Left kidney (tissue), 8 donors: ENCODE measurements at places on chromosomes 7 and 10. TPM values are rescaled to one million over a fixed set of nuclear protein-coding genes. Genes with fewer than 3 reads are reported as not detected.
A peak's percentile ranks its signal among the peaks of the same experiment; 100 is the strongest.

Gene ABLIM1
- 132 TPM for polyA plus RNA-seq

DNA sequence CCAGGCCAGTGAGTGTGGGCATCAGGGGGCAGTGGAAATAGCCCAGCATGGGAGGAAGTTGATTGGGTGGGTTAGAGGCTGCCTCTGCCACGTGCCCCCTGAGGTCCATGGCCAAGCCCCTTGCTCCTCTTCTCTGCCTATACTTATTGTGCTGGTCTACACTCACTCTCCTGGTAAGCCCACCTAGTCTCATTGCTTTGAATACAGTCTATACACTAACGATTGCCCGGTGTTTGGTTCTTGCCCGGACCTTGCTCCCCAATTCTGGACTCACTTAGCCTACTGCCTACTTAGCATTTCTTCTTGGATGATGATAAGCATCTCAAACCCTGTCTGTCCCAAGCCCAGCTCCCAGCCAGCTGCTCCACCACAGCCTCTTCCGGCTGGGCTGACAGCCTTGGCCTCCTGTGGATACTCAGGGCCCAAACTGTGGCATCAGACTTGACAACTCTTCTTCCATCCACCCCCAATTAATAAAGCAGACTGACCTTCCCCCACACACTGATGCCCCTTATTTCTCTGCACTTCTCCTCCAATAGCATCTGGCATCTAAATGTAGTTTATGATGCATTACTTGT, 10.1 kb downstream of the LRRC18 start:
- no peak for DNase-seq

- DNase-seq, result peak; percentile 86
Measured at GRCh38 chr7:120857588-120858573, at the start of gene TSPAN12. TSS of gene TSPAN12 (minus strand) at chr7:120858144. CDS start at chr7:120856763, 1,381 bp downstream.

GRCh38 chr10:35306852-35307251, 29.5 kb upstream of the CCNY start:
- DNase-seq, result no peak

DNA sequence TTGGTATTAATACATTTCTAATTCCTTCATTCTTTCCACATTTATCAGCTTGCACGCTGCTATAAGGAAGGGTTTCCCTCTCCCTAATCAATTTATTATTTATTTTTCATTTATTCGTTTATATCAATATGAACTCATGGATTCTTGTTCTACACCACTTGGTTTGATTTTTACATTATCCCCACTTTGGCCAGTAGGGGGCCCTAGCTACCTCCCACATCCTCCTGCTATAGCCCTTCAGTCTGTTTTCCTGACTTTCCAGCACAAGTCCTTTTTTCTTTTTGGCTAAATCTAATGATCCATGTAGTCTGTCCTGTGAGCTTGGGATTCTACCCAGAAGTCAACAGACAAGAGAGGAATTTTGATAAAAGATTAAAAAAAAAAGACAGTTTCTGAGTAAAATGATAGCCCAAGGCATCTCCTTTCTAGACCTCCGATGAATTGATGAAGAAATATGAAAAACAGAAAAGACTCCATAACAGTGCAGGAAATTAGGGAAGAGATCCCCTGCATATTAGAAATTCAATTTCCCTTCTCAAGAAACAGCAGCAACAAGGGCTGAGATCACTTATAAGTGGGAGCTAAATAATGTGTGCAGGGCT, 47.7 kb downstream of the LYZL2 start:
- DNase-seq, result peak; percentile 43

DNA sequence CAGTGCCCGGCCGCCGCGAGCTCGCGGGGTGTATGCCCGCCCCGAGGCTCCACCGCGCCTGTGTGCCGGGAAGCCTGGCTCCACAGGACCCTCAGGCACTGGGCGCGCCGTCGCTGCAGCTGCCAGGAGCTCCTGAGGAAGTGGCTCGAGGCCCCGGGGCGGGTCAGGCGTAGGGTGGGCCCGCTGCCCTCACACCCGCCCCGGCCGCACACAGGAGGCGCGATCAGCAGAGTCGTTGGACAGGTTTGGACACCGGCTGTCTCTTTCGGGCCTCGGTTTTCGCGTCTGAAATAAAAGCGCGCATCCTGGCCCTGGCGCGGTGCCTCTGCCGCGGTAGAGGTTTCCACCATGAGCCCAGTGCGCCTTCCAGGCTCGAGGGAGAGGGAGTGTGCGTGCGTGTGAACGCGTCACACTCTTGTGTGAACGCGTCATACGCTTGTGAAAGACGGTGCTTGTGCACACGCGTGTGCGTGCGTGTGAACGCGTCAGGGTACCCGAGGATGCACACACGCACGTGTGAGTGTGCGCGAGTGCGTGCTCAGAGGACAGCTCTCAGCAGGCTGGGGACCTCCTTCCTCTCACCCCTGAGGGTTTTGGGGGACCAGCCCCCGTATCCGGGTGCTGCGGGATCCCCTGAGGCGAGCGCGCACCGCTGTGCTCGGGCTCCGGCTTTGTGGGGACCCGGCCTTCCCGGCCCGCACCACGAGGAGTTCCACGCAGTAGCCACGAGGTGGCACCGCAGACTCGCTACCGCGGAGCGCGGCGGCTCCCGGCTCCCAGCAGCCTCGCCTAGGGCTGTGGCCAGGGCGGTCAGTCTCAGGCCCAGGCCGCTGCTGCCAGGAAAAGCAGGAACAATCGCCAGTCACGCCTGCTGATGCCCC, 83.8 kb downstream of the BMS1 start:
- DNase-seq, result peak; percentile 50

- DNase-seq, result no peak
Measured at GRCh38 chr7:12161146-12161545, 49.9 kb upstream of the TMEM106B start.

GRCh38 chr7:142083605-142084004, 27.9 kb upstream of the MGAM2 start:
- DNase-seq, result no peak

DNA sequence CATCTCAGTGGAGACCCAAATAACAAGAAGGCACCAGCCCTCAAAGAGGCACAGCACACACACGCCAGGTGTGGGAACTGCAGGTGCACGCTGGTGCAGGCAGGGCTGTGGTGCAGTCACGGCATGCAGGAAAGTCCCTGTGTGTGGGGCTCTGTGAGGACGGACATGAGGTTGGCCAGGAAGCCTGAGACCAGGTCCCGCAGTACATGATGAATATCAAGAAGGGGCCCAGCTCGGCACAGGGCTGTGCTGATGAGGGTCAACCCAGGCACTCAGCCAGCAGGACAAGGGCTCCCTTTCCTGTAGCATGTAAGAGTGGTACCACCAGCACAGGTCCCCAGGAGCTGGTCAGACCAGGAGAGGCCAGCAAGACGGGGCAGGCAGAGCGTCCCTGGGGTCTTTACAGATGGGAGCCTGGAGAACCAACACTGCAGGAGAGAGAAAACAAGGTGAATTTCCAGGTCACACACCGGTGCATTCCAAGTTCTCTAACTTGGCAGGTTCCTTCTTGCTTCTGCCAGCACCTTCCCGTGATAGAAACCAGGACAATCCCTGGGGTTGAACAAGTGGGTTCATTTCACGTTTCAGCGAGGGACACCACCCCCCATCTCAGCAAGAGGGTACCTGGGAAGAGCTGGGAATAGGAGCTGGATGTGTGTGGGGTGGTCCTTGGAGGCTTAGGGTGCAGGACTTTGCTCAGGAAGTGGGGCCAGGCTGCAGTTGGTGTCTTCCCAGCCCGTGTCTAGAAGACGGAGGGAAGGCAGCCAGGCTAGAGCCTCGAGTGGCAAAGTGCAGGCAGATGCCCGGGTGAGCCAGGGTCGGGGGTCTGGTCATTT, 244.8 kb upstream of the TCERG1L start:
- no peak for DNase-seq

DNA sequence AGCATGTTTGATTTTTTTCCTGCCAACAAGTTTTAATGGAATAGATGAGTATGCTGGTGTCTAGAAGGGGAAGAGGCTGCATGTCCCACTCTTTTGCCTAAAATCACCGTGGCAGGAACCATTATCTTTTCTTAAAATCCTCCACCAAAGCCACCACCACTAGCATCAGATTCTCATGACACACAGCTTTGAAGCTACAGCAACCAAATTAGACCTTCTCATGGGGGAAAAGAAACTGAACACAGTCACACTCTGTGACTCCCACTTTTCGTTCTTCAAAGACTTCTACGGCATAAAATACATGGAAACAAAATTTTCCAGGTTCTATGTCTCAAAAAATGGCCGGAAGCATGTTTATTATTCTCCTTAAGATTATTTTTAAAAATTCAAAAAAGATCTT, 81.8 kb downstream of the SGMS1 start:
- DNase-seq, result no peak

Gene CDHR1
- 1.0 TPM for polyA plus RNA-seq
